ENCODE measurements at places on chromosomes 3 and 15.

DNA sequence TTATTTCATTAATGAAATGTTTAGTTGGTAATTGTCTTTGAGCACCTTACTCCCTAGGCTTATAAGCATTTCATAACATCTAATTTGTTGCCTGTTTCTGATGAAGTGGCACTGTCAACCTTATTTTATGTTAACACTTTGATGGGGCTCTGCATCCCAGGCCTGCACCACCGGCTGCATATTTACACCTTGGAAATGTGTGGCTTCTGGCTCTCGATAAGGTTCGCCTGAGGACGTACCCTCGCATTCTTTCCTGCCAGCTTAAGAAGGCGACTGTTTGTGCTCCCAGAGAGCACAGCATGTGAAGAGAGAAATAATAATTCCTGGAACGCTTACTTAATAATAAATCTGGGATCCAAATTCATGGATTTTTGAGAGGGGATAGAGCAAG is 763.3 kb upstream of the CFAP20DC start:
- no peak for DNase-seq

- DNase-seq = no peak
These were observed 70.5 kb downstream of the ERC2 start for GRCh38 chr3:56397798-56398197.

DNA sequence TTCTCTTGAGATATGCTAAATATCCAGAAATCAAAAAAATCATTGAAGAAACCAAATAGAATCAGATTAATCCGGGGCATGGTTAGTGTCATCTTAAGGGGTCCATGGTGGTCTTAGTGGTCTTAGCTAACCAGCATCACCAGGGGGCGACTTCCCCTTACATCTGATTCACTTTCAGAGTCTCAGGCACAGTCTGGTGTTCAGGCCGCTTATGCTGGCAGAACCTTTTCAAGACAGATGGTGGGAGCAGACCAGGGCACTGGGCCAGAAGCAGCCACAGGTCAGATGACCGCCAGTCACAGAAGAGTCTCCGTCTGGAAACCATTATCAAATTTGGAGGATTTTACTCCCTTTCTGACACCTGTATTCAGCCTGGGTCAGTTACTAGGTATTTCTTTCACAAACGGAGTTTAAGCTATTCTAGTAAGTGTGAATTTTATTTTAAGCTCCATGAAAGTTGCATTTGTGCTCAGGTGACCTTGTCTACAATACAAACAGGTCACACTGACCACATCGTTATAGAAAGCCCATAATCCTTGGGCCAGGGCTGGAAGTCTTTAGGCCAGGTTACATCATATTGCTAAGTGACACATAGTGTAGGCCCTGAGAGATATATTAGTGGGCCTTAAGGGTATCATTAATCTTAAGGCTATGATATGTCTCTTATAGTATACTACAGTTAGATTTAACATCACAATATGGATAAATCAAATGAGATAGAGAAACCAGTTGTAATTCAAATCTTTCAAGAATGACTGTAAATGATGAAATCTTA is 365.5 kb downstream of the GBE1 start:
- no peak for DNase-seq

- DNase-seq = no peak
These were observed 173.4 kb downstream of the MYRIP start for GRCh38 chr3:39982665-39983357.

- no peak for DNase-seq
These were observed 154.5 kb upstream of the TBL1XR1 start for GRCh38 chr3:177351757-177352158.

DNA sequence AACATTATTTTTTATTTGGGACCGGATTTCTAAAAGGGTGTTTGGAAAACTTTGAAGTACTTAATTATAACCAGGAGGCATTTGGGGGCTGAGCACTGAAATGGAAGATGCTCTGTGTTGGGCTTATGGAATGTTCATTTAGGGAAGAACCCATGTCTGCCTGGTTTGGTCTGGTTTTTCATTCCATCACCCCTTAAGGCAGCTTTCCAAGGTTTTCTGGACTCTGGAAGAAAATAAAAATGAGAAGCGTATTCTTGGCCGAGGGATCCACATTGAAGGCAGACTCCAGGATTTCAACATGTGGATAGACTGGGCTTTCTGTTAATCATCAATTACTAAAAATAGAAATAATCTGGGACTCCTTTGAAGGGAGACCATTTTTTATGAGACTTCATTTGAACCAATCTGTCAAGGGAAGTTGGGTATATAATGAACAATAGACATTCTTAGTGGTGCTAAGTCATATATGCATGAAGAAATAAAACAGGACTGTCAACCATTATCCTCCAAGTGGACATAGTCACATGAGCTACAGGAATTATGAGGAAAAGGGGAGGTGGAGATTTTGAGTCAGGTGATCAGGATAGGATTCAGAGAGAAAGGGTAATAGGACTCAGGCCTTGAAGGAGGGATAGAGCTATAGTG is 270.5 kb upstream of the ADAMTS9 start:
- no peak for DNase-seq

DNA sequence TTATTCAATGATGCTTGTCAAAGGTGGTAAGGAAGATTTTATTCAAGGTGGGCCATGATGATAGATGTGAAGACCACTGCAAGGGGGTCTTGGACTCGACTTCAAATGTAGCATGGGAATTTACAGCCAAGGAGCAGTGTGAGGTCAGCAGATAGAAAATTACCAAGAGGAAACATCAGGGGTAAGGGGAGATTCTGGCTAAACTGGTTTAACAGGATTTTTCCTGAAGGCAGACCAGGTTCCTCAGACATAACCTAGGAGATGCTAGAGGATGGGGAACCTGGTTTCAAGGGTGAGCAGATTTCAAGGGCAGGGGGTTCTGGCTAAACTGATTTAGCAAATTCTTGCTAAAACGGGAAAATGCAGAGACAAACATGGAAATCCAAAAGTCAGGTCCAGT is 464.9 kb downstream of the TAFA4 start:
- no peak for DNase-seq

DNA sequence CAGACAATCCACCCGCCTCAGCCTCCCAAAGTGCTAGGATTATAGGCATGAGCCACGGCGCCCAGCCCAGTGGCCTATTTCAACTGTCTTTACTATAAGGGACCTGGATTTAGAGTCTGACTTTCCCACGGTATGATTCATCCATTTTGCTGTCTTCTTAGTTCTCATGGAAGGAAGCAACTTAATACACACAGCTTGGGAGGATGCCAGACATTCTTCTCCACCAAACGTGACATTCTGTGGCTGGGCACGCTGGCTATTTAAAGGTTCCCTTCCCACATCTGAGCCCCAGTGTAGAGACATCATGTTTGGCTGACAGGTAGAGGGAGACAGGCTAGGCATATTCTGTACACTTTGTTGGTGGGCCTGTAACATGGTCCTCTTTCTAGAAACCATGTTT is 26.2 kb downstream of the FAM43A start:
- no peak for DNase-seq

GRCh38 chr3:147113293-147114044 is 292.9 kb downstream of the ZIC4 start:
- no peak for DNase-seq

DNA sequence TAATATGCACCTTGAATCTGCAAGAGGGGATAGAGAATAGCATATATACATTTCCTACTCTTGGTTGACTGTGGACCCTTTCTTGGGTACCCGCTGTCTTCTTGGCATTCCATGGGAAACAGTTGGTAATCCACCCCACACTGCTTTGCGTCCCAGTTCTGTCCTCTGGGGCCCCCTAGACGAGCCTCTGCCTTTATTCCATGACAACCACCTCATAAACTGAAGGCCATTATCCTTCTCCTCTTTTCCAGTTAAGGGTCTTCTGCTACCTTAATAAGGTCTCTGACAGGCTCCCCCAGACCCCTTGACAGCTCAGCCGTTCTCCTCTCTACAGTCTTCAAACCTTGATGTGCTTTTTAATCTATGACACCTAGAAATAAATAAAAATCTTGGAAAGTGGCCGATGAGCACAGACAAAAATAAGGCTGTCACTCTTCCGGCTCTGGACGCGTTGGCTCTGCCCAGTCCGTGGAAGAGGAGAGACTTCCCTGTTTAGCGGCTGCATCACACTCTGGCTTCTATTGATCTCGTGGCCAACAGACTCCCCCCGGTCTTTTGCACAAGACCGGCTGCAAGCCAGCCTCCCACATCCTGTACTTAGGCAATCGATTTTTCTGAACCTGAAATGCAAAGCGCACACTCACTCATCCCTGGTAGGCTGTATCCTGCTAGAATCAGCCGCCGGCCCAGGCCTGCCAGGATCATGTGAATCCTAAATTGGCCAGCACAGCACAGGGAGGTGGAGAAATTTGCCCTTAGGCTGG is 251.0 kb upstream of the TLE3 start:
- no peak for DNase-seq

DNA sequence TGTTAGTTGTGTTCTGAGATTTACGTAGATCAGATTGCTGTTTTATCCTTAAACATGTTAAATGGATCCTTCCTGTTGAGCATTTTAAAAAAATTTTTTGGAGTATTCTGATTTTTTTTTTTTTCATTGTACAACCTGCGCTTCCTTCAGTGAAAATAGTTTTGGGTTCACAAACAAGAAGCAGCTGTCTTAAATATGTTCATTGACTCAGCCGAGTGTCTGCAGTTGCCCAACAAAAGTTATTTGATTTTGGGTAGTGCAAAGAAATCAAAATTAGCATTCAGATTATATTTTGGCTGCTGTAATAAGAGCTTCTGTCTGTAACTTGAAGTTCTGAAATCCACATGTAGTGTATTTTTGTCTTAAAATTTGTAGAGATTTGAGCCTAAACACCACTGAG is 148.2 kb downstream of the BBX start:
- no peak for DNase-seq

GRCh38 chr3:30752970-30753369 is 141.5 kb downstream of the GADL1 start:
- no peak for DNase-seq

DNA sequence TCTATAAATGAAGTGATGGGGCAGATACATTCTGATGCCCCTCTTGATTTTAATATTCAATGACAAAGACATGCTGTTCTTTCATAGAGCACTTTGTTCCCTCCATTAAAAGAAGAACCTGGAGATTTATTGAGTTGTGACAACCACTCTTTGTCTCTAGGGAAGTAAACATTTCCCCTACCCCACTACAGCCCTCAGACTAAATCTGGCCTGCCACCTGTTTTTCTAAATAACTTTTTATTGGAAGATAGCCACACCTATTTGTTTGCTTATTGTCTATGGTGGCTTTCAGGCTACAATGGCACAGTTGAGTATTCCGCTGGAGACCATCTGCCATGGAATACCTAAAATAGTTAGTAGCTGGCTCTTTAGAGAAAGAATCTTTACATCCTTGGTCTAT is 41.2 kb upstream of the ZNF385D start:
- DNase-seq = no peak

DNA sequence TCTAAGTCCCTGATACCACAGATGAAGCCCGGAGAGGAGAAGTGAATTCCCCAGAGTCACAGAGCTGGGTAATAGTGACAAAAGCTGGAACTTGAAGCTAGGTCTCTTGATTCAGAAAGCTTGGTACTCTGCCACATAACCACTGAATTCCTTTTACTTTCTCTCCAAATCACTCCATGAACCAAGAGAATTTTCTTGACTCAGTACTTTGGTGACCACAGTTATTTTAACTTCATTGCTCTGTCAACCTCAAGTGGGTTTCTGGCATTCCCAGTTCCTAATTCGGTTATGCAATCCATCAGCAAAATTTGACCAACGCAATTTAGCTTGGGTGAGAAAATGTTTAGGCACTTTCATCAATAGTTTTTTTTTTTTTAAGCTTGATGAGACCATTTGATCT is 61.0 kb upstream of the PPARG start:
- no peak for DNase-seq

- no peak for DNase-seq
These were observed 23.6 kb downstream of the UBE2E1 start for GRCh38 chr3:23829242-23829934.

- no peak for DNase-seq
These were observed 43.6 kb downstream of the DMXL2 start for GRCh38 chr15:51579012-51579411.

DNA sequence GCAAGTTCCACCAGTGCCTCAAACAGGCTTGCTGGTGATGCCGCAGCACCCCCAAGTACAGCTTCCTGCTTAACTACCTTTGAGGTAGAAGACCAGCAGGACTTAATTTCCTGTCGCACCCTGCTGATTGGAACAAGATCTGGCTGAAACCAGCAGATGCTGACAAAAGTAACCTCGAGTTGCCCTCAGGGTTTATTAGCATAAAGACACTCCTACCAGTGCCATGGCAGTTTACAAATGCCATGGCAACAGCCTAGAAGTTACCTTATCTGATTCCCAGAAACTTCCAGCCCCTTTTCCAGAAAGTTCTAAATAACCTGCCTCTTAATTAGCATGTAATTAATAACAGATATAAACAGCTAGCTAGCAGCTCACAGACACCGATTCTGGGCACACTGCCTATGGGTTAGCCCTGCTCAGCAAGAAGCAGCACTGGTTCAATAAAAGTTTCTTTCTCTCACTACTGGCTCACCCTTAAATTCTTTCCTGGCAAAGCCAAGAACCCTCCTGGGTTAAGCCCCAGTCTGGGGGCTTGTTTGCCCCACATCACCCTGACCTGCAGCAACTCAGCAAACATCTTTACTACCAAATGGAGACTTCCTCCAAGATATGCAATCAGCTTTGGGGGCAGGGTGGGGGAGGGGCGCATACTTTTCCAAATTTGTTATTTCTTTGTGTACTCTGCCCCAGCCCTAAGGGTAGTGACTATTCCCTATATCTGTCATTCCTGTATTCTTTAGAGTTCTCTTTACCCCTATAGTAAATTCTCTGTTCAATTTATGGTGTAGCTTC is 54.2 kb downstream of the MAP4 start:
- no peak for DNase-seq

GRCh38 chr15:82950746-82951370 is 1.7 kb downstream of the HOMER2 start:
- DNase-seq = no peak

DNA sequence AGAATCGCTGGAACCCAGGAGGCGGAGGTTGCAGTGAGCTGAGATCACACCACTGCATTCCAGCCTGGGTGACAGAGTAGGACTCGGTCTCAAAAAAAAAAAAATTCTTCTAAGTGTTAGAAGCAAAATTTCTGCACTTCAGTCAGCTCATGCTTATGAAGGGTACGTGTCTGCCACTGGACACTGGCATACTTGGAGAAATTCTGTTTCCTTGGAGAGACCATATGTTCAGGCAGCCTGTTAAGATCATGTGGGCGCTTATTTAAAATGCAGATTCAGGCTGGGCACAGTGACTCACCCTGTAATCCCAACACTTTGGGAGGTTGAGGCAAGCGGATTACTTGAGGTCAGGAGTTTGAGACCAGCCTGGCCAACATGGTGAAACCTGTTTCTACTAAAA is 85.6 kb upstream of the IQSEC1 start:
- DNase-seq = no peak

DNA sequence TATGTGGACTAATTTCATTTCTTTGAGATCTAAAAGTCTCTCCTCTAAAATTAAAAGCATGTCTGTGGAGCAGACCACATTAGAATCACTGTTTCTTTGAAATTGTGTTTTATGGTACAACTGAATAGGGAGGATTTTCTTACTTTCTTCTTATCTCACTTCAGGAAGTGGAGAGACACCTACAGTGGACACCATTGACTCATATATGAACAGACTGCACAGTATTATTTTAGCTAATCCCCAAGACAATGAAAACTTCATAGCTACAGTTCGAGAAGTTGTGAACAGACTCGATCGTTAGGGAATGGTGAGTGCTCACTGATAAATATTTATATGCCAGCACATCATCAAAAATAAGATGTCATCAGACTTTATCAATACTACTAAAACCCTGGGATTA is 58.3 kb downstream of the HMG20A start:
- no peak for DNase-seq

- no peak for DNase-seq
These were observed 131.8 kb upstream of the UBE2E2 start for GRCh38 chr3:23071296-23071695.

Measured in activated T-helper 9 cell treated with anti-CD3 and anti-CD28 coated beads, Interleukin-2, amount 50 U/mL, for 16 hours (primary cell).